ENCODE measurements at places on chromosomes 12 and 14.

DNA sequence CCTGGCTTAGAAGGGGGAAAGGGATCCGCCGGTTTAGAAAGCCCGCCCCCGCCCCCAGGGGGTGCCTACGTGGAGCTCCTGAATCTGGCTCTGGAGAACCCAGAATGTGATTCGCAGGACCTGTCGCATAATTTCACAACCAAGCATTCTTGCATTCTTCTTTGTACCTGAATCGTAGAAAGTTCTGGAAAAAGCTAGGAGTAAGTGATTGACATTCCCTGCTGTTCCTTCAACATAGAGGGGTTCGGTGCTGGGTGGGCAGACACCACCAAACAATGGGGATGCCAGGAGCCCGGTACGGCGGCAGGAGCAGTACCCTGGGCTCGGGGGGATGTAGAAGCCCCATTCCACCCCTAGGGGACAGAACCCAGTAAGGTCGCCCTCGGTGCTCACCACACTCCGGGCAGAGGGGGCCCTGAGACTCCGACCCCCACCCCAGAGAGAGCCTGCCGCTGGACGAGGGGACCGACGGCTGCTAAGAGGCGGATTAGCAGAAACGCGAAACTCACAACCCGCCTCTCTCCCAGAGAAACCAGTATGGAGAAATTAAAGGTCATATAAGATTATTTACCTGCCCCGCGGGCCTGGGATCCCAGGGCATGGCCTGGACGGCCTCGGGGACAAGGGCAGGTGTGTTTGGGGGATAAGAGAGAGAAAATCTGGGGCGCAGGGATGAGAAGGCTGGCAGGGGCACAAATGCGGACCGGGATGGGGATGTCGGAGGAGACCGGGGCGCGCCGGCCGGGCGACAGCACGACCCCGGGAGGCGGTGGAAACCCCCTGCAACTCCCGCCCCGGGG is 520 bp downstream of the CSRP2 start:
- DNase-seq: peak; percentile 67

DNA sequence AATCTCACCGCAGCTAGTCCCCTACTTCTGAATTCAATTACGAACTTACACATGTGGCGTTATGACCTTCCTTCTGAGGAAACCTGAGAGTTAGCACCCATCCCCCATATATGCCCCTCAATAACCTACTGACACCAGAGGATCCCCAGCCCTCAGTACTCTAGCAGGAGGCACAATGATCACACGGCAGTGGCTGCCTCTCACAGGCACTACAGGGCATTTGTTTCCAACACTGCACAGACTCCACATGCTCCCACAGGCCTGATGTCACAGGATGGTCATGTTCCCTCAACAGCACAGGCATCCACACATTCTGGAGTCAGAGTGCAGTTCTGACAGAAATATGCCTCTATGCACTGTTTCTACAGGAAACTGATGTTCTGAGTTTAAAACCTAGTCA is 17.4 kb downstream of the PPP1CC start:
- no peak for DNase-seq

GRCh38 chr14:68982581-68982980 is 3.5 kb upstream of the ACTN1 start:
- DNase-seq: no peak

GRCh38 chr14:27026097-27026496 is 428.3 kb upstream of the NOVA1 start:
- no peak for DNase-seq

DNA sequence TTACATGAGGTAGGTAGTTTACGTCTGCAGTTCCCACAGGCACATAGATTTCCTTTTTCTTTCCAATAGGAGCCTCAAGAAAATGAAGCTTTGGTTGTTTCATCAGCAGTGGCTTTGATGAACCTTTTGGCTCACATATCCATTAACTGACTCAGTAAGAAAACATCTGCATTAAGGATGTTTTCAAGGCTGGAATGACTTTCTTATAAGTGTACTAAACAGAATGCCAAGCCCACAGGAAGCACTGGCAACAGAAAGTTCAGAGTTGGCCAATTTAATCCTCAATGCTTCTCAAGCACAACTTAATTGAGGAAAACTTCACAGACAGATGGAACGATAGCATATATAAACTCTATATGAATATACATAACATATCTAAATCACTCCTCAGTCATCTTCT is 63.5 kb downstream of the ST8SIA1 start:
- no peak for DNase-seq

DNA sequence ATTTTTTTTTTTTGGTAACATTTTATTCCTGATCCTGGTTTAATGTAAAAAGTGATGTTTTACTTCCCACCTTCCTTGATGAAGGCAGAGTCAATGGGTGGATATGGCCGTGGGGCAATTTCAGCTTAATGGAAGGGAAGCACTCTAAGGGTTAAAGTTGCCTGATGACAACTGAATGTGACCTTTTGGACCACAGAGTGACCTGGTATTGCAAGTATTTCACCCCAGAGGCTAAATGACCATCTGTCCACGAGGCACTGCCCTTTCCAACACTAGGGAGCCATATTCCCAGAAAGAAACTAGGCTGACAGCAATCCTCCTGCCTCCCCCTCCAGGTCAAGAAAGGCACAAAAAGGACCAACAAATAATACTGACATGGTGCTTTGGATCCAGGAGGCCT is 4.8 kb downstream of the CCDC177 start:
- no peak for DNase-seq

DNA sequence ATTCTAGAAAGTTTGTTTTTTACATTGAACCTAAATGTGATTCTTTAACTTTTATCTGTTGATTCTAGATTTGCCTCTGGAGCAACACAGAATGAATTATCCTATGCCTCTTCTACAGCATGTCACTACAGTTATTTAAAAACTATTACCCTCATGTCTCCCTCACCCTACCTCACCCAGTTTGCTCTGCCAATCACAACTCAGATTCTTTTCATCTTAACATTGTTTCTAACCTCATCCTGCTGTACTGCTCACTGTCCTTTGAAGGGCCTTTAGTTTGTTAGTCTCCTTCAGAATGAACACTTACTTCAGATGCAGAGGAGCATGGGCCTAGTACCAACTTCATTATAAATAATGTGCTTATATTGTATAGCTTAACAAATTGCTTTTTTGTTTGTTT is 21.5 kb downstream of the YLPM1 start:
- DNase-seq: no peak

- DNase-seq: no peak
These were observed 31.8 kb upstream of the CLEC4E start for GRCh38 chr12:8572507-8572906.

DNA sequence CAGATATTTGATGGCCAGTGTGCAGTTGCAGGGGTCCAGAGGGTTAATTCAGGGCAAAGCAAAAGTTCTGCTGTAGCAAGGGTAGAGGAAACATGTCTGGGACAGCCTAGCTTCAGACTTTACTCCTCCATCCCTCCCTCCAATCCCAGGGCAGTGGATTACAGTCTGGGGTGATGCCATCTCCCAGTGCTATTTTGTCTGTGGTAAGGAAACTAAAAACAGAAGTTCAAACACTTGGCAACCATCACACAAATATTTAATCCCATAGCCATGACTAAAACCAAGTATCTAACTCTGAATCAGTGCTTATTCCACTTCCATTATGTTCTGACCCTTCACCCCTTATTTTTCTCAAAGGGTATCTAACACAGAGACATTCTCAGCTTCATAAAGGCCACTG is 61.8 kb downstream of the PIK3C2G start:
- no peak for DNase-seq

- DNase-seq: no peak
These were observed 39.2 kb upstream of the MEG3 start for GRCh38 chr14:100786576-100787219.

DNA sequence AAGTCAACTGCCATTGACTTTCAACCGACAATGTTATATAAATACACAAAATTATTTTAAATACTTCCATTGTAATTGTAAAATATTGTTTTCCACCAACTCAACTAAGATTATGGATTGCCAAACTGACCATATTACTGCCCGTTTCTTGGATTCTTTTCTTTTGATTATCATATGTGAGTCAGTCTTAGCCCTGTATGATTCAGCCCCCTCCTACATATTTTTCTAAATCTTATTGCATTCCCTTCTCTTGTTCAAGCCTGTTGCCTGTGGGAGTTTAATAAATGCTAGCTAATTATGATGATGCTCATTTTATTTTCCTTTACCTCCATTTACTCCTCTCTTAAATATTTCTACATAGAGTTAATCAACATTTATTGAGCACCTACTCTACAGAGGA is 6.8 kb downstream of the RASSF9 start:
- no peak for DNase-seq

DNA sequence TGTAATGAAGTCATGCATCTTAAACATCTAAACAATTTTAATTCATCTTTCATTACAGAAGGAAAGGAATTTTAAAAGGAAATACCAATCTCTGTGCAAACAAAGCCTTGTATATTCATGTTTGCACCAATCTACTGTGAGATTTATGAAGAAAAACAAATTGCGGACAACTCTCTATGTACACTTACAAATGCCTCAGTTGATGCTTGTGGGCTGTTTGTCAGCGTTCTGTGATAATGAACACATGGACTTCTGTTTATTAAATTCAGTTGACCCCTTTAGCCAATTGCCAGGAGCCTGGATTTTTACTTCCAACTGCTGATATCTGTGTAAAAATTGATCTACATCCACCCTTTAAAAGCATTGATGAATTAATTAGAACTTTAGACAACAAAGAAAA is 5.4 kb downstream of the GPR65 start:
- DNase-seq: no peak

DNA sequence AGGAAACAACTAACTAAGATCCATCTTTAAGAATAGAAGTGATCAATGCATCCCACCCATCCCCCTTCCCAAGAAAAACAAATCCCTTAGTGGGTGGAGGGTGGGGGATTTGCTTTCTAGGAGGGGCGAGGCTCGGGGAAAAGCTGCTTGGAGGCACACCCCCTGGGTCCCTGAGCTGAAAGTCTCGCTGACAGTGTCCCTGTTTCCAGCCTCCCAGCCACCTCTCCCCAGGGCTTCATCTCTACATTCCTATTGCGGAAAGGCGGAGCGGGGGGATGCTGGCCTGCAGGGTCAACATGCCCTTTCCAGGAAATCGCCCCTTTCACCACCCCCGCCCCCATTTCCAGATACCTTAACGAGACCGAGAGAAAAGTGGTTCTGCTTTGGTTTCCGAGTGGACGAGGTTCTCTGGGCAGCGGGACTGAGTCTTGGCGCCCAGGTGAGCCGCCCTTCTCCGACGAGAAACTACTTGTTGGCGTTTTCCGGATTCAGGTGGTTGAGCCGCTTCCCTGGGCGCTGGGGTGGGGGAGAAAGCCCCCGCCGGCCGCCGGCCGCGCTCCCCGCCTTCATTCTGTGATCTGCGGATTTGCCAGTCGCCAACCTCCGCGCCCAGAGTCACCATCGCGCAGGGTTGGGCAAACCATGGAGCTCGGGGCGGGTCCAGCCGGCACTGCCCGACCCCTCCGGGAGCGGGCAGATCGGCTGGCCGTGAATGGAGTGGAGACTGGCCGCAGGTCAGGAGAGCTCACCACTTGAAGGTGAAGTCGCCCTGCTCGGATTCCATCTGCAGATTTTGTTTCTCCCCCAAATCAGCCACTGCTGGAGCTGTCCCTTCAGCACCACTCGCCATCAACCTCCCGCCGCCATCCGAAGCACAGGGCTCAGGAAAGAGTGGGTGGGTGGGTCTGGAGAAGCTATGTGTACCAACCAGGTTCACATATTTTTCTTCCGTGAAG is 505 bp downstream of the KCNC2 start:
- peak; percentile 91 for DNase-seq

- DNase-seq: no peak
These were observed 76.7 kb downstream of the TMEM121 start for GRCh38 chr14:105602799-105603793.

GRCh38 chr14:55416866-55417265 is 5.2 kb upstream of the ATG14 start:
- peak; percentile 7 for DNase-seq

DNA sequence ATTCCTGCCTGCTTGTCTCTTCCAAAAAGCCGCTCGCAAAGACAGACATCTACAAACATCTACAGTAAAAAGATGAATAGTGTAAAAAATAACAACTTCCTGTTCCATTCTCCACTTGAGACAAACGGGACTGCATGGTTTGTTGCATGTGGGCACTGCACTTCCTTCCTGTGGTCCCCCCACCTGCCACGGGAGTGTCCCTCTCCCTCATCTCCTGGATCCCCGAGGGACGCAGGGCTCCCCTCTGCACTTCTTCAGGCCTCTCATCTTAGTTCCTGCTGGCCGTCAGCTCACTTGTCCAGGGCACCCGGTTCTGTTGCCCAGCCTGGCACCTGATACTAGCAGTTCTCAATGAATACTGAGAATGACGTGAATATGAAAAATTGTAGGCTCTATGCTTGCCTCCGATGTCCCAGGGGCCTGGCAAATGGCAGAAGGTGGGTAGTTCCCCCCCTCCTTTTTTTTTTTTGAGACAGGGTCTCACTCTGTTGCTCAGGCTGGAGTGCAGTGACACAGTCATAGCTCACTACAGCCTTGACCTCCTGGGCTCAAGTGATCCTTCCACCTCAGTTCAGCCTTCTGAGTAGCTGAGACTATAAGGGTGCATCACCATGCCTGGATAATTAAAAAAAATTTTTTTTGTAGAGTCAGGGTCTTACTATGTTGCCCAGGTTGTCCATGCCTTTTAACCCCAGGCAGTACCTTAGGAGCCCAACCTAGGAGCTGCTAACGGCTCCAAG is 3.5 kb upstream of the KLC1 start:
- DNase-seq: peak; percentile 63

- no peak for DNase-seq
These were observed 44.6 kb downstream of the SRGAP1 start for GRCh38 chr12:63888908-63889635.

- no peak for DNase-seq
These were observed 66.3 kb upstream of the EEA1 start for GRCh38 chr12:92995258-92995903.

DNA sequence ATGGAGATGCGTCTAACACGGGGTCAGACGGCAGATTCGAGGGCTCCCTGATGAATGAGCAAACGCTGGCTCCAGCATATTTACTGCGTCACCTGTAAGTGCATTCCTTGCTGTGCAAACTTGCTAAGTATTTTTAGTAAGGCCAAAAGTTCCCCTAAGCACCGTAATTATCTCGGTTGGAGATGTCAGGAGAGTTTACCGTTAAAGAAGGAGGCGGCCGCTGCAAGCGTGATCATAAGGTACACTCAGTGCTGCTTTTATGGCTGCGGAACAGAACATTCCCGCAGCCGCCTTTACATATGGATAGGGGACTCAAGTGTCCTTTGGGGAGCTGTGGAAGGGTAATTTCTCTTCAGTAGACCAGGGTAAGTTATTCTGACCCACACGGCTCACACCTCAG is 175.6 kb downstream of the GLT1D1 start:
- no peak for DNase-seq

GRCh38 chr12:41532072-41532471 is 344.0 kb downstream of the PDZRN4 start:
- DNase-seq: no peak

DNA sequence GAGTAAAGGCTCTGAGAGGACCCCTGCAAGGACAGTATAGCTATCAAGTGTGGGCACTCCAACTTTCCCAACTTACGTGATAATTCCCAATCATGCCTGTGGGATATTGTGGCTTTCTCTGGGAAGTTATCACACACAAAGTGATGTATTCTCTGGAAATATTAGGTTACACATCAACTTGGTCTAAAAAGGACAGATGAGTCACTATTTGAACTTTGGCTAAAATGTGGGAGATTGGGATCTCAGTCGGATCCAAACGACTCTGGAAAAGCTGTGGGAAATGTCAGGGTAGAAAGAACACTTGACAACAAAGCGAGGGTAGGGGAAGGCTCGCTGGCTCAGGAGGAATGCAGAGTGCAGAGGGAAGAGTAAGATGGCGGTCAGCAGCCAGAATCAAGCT is 1048.9 kb downstream of the BCL11B start:
- DNase-seq: no peak
